D341Med (cell line): ENCODE measurements at places on chromosomes 16 and 17.

GRCh38 chr17:63682441-63682840 lies 17.5 kb downstream of the LIMD2 start:
- no peak for DNase-seq

- no peak for DNase-seq
Measured at GRCh38 chr17:333626-334396, 18.8 kb downstream of the RPH3AL start.

- no peak for DNase-seq
Measured at GRCh38 chr17:78236362-78237127, 5.1 kb downstream of the TMEM235 start.

GRCh38 chr16:9340526-9341256 lies 249.2 kb downstream of the HAPSTR1 start:
- peak; percentile 34 for DNase-seq

GRCh38 chr16:53504665-53505064 lies 1.7 kb upstream of the AKTIP start:
- DNase-seq, result no peak

GRCh38 chr16:75821117-75821516 lies 94.8 kb upstream of the CPHXL start:
- DNase-seq, result no peak

GRCh38 chr17:83177611-83178532 lies 98.5 kb downstream of the METRNL start:
- DNase-seq, result peak; percentile 38

DNA sequence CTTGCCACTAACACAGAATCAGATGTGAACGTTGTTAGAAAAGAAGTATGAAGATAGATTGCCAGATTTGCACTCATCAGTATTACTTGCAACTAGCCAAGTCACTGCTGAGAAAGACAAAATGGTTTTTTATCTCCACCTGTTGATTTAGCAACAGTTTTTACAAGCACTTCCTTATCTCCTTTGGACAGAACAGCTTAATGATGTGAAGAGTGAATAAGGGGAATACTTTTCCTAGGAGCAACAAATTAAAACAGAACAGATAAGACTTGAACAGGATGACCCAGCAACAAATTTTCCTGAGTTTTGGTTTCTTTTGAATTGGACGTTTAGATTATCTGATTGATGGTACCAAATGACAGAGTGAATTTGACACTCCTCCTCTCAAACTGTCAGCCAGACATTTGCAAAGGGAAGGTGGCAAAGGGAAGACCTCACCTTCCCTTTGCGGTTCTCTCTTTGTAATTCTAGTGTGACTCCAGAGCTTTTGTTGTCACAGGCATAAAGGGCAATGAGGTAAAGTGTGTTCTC lies 130.6 kb downstream of the NLK start:
- DNase-seq, result no peak
